ENCODE measurements at places on chromosomes 1 and 21.

- no peak for DNase-seq
Observed at GRCh38 chr1:66433611-66434010, 100.3 kb upstream of the SGIP1 start.

DNA sequence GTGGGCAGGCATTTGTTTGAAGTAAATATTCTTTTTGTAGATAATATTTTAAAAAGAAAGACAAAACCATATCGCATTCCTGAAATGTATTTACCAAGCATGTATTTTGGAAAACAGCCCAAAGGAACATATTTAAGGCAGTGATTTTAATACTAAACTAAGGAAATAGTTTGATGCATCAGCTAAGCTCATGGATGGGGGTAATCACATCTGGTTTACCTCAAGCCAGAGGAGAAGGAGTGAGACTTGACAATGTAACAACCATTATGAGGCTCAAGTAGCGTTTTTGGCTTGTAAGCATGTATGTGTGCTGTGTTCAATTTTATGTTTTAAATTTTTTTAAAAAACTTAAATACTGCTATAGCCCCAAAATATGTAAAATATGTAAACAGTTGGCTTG is 390.5 kb downstream of the DISC1 start:
- no peak for DNase-seq

DNA sequence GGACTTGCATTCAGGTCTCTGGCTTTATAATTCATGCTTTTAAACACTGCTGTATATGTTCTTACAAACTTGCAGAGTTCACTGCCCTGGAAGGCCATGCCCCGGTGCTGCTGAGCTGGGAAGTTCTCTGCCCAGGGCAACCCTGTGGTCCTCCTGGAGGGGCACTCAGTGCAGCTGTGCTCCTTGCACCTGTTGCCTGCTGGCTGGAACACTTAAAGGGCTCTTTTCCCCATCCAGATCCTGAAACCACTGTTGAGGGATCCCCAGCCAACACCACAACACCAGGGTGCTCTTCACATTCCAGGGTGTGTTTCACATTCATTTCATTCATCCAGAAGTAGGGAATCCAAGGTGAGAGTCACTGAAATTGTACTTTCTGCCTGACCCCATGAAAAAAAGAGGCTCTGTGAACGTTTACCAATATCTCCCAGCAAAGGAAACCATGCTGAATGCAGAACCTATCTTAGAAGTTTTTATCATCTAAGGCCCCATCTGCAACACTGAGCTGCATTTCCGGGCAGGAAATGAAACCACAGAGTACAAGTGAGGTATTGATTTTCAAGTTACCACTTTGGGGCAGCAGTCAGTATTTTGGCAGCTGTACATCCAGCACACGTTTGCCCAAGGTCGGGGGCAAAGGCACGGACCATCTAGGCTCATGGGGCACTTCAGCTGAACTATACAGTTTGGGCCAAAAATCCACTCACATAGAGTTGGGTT is 16.4 kb upstream of the KIAA0040 start:
- peak; percentile 57 for DNase-seq

DNA sequence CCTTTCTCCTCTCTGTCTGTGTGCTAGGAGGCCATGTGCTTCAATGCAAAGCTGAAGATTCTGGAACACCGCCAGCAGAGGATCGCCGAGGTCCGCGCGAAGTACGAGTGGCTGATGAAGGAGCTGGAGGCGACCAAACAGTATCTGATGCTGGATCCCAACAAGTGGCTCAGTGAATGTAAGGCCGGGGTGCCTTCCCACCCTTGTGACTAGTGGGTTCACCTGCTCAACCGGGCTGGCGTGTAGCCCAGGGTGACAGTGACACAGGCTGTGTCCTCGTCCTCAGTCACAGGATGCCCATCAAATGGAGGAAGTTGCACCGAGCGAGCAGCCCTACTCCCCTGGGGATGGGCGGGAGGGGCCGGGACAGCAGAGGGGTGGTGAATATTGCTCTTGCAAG is 544.1 kb downstream of the KIF26B start:
- DNase-seq, result no peak

GRCh38 chr1:36199934-36200741 is 24.1 kb upstream of the THRAP3 start:
- DNase-seq, result no peak

DNA sequence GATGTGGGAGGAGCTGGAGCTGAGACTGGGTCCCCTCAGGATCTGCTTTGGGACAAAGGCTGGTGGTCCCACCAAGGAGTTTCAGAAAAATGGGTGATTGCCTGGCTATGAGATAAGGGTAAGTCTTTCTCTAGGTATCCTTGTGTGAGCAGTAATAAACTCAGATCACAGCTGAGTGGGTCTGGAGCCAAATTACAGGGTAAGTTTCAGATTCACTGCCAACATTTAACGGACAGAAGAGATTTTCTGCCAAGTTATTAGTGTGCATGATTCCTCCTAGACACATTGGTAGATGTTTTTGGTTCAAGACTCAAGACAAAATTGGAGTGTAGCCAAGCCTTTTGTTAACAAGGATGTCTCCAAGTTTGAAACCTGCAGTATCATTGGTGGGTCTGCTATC is 7.5 kb downstream of the CD1B start:
- DNase-seq, result no peak

DNA sequence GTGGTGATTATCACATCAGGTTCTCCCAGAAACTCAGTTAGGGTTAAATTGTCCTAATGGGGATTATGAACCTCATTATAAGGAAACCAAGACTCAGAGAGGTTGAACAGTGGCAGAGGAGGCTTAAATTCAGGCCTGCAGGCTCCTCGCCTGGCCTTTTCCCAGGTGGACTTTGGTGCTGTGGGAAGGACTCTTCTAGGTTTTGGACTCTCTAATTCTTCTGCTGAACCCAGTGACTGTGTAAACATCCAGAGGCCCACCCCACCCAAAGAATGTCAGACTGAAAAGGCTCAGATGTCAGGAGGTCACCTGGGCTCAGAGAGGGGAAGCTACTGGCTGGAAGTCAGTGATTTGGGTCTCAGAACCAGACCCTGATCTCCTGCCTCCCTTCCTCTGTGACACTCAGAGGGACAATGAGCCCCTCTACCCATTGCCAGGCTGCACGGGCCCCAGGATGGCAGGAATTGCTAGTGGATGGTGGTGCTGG is 2.5 kb downstream of the ZNF362 start:
- DNase-seq, result no peak

GRCh38 chr1:116373431-116374352 is 648 bp downstream of the ATP1A1 start:
- DNase-seq, result peak; percentile 66

- no peak for DNase-seq
Observed at GRCh38 chr1:97901017-97901658, 19.7 kb downstream of the DPYD start.

DNA sequence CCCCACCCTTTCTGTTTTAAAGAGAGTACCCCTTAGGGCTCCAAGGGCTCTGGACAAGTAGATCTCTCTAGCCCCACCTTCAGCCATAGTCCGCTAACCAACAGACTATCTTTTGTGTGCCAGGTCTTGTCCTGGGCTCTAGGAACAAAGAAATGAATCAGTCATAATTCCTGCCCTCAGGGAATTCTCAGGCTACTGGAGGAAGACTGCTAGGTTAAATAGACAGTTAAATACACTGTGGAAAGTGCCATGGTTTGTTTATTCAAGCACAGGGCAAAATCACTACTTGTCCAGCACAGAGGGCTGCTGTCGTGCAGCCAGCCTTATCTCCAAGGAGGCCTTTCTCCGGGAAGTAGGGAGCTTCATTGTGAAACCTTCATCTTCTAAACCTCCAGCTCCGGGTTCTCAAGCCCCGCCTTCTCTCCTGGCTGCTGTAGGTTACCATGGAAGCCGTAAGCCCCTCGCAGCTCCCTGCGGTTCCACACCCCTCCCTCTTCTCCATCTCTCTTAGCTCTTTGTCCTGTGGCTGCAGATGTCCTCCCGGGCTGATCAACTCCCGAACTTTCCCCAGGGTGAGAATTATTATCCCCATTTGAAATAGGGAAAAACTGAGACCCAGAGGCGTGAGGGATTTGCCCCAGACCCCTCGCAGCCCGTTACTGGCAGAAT is 29.8 kb downstream of the SHISAL2A start:
- DNase-seq, result no peak
